M059J (cell line): ENCODE measurements at places on chromosomes 3 and 15. TPM values are rescaled to one million over a fixed set of nuclear protein-coding genes. Genes with fewer than 3 reads are reported as not detected.

DNA sequence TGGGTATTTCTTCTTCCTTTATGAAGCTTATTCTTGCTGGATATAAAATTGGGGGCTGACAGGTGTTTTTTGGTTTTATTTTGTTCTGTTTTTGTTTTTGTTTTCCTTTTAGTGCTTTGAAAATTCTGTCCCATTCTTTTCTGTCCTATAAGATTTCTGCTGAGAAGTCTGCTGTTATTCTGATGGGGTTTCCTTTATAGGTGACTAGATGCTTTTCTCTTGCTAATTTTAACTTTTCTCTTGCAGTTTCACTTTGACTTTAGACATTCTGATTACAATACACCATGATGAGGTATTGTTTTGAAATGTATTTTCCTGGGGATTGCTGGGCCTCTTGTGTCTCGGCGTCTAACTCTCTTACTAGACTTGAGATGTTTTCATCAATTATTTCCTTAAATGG is 22.8 kb downstream of the TTC14 start:
- no peak for DNase-seq

GRCh38 chr15:60349589-60349988 is 48.2 kb downstream of the ANXA2 start:
- DNase-seq = no peak

DNA sequence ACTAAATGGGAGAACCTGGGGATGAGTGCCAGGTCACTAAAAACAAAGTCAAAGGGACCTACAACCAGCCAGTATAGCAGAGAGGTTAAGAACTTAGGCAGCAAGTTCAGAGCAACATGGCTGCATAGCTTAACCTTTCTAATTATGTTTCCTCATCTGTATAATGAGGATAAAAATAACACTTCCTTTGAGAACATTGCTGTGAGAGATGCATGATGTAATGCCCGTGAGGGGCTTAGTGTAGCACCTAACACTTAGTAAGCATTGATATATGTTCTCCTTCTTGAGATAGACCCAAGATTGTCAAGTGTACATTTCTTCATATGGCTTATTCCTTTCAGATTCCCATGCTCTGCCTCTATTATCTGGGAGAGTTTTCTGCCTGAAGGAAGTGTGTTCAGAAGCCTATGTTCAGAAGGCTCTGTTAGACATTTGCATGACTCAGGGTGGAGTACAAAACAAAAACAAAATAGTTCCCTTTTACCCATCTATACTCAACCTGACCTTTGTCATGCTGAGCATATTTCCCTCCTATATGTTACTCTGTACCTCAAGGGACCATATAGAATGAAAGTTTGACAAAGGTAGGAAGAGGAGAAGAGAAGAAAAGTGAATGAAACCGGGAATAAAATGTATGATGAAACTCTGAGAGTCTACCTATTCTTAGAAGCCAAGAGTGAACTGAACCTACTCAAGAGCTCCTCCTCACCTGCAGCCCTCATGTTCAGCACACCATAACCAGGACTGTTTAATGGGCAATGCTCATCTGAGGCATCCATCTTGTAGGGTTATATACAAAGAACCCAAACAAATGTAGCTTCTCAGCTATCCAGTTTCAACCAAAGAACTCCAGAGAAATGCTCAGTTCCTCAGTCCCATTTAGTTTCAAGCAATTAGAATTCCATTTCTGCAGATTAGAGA is 70.7 kb upstream of the KCNMB2 start:
- no peak for DNase-seq

DNA sequence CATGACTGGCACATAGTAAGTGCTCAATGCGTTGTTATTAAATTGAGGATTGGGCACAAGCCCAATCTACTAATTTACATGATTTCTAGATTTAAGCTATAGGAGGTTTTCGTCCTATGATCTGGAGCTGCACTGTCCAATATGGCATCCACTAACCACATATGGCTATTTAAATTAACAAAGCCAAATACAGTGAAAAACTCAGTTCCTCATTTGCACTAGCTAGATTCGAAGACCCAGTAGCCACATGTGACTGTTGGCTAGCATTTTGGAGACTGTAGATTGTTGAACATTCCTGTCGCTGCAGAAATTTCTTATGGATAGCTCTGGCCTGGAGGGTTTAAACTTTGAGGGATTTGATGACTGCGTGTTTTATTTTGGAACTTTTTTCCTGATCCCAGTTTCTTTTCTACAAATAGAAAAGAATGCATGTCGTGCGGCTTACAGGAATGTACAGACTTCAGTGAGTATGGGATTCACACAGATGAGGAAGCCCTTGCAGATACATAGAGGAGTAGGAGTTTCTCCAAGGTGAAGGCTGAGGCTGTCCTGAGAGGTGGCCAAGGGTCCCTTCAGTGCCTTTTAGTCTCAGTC is 82.8 kb downstream of the SLCO3A1 start:
- DNase-seq = no peak

- DNase-seq = no peak
Observed at GRCh38 chr3:164507886-164508285, 570.4 kb downstream of the SI start.

DNA sequence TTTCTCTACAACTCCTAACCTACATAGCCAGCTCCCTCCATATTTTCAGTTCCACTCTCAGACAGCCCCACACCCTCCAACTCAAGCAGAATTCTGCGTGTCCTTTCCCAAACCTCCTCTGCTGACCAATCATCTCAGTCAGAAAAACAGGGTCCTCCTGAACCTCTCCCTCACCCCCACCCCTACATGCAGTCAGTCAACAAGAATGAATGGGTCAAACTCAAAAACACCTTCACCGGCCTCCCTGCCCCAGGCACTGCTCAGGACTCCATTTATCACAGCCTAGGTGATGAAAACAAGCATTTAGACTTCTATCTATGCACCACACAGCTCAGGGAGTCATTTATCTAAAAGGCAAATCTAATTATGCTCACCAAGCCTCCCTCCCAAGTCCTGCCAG is 32.4 kb downstream of the MYL3 start:
- DNase-seq = no peak

DNA sequence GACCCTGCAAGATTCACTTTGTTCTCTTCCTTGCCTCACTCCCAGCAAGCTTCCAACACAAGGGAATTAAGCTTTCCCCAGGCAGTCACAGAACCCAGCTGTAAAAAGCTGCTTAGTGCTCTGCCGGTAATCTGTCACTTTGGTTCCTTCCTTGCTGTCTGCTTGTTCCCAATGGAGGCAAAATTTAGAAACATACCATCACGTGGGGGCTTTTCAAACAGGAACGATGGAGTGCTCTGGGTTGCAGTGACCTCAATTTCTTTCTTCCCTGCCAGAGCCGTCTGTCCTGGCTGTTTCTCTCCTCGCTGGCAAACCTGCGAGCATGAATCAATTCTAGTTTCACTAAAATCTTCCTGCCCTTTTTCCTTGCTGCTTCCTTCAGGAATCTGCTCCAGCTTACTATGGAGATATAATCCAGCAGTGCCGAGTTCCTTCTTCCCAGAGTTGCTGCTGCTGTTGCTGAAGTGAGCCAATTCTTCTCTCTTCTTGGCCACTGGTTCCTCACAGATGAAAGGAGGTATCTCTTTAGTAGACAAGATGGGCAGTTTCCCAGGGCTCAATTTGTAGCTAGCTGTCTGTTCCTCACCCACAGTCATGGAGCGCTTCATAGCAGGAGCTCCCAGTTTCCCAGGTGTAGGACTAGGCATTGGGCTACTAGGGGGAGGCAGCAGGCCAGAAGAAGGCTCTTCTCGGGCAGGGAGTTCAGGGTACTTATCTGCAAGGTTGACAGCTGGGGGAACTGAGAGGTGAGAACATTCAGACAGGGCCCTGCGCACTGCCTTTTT is 88.1 kb downstream of the DHX30 start:
- no peak for DNase-seq

- peak; percentile 83 for DNase-seq
Observed at GRCh38 chr3:115099986-115100571, 47.0 kb downstream of the ZBTB20 start.

DNA sequence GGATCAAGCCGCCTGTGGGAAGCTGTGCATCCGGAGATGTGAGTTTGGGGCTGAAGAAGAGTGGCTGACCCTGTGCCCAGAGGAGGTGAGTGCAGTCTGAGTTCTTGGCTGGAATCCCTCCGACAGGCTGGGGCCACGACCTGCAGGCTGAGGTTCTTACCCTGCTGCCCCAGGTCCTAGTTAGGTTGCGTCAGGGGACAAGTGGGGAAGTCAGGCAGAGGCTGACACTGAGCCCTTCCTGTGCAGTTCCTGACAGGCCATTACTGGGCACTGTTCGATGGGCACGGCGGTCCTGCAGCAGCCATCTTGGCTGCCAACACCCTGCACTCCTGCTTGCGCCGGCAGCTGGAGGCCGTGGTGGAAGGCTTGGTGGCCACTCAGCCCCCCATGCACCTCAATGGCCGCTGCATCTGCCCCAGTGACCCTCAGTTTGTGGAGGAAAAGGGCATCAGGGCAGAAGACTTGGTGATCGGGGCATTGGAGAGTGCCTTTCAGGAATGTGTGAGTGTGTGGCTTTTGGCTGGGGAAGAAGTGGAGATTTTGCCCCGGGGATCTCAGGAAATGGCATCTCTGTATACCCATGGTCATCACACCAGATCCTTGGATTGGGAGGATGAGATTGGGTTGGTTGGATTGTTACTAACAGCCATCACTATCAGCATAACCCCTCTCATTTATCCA is 1.3 kb downstream of the PPM1M start:
- DNase-seq = no peak

- DNase-seq = no peak
Observed at GRCh38 chr15:70832176-70832575, 21.8 kb downstream of the LARP6 start.

DNA sequence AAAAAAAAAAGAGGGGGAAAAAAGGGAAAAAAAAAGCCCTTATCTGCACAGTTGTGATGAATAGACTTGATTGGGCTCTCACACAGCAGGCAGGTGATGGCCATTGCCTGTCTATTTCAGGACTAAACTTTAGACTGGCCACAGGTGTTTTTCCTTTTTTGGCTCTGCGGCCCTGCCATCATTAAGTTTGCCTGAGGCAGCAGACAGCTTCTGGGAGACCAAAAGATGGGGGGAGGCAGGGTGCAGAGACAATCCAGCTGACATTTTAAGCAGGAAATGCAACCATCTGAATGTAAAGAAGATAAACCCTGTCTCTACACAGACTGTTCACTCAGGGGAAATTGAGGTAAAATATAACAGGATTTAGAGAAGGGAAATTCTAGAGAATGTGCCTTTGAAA is 295.0 kb upstream of the KCNH8 start:
- no peak for DNase-seq

- no peak for DNase-seq
Observed at GRCh38 chr3:20561166-20561565, 375.2 kb upstream of the SGO1 start.

DNA sequence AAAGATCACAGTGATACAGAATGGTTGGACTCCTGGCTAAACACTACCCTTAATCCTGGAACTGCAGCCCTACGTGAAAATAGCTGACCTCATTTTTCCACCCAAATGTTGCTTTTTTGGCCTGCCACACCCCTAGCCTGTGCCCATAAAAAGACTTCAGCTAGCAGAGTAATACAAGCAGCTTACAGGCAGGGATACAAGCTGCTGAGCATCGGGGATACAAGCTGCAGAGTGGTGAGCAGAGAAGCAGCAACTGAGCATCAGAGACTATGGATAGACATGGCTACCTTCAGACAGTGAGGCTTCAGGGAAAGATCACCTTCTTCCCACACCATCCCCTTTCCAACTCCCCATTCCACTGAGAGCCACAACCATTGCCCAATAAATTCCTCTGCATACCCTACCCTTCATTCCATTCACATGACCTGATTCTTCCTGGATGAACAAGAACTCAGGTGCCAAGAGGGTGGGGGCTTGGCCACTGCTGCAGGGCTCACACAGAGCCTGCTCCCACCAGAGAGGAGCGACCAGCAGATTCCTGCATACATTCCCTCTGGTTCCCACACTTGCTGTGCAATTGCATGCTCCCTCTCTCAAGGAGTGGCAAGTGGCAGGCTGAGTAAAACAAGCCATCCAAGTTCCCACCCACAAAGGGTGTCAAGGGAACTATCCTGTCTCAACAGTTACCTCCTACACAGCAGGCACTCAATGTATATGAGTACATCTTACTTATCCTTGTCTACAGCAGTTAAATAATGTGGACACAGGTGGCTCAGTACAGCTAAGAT is 217.5 kb downstream of the ALCAM start:
- DNase-seq = no peak

GRCh38 chr15:76932135-76932966 is 802 bp downstream of the RCN2 start:
- peak; percentile 4 for DNase-seq

DNA sequence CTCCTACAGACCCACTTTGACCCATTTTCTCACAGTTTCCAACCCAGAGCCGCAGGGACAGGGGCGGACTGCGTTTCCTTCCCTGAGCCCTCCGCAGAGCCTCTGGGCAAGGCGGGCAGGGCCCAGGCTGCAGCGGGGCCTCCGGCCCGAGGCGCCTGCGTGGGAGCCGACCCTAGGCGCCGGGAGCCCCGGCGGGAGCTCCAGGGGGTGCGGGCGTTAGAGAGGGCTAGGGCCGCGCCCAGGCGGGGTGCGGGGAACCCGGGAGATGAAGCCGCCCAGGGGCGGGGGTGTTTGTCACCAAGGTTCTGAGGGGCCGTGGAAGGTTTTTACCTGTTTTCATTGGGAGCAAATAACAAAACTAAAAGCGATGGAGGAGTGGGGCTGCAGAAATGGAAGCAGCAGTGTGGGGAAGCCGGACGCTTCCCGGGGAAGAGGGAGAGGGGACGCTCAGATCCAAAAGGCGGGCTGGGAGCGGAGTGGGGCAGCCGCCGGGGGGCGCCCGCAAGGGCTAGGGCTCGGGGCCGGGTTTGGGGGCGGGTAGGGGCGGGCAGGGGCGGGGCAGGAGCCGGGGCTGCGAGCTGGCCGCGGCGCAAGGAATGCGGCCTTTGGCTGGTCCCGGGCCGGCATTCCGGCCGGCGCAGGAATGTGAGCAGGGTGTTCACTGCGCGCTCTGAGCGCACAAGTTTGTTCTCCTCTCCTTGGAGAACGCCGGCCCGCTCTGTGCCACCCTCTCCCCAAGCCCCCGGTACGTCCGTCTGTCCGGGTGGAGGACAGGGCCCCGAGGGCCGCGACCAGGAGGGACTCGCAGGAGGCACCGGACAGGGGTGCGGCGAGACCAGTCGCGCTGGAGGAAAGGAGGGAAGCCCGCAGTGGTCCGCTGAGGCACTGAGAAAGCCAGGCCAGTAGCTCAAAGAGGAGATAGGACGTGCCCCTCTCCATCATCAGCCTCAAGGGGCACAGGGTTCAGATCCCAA is 61.1 kb downstream of the AMOTL2 start:
- peak; percentile 81 for DNase-seq

GRCh38 chr3:124078953-124079911 is 87.3 kb upstream of the ROPN1 start:
- peak; percentile 63 for DNase-seq

- DNase-seq = no peak
Observed at GRCh38 chr3:49500205-49500731, 30.2 kb downstream of the DAG1 start.

- DNase-seq = no peak
Observed at GRCh38 chr3:43013743-43014155, 34.6 kb downstream of the GASK1A start.

GOLGA8O gene
- 0.07 and 0.12 TPM in 2 replicates for total RNA-seq

COL6A5 gene
- not detected in 2 replicates for total RNA-seq

LRRN1 gene
- 1.3 and 1.6 TPM in 2 replicates for total RNA-seq

P2RY14 gene
- not detected in 2 replicates for total RNA-seq
